ENCODE measurements at places on chromosomes 5 and 9.

GRCh38 chr9:34574571-34574970 lies 15.0 kb downstream of the CNTFR start:
- DNase-seq, result no peak

- DNase-seq, result no peak
Measured at GRCh38 chr5:143118222-143118621, 285.3 kb downstream of the NR3C1 start.

DNA sequence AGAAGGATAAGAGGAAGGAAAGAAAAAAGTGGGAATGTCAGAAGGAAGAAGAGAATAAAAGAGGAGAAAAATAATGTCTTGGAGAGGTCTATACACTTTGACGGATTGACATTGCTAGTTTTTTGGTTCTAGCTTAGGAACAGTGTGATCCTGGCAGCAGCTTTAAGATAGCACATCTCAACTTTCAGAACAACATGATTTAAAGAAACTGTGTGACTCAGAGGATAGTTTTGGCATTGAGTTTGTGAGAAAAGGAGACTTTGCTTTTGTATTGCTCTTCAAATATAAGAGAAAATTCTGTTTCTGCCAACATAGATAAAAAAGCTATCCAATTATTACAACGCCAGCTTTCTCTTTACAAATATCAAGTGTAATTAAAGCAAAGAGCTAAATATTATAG lies 260.7 kb upstream of the ARRDC3 start:
- DNase-seq, result no peak

DNA sequence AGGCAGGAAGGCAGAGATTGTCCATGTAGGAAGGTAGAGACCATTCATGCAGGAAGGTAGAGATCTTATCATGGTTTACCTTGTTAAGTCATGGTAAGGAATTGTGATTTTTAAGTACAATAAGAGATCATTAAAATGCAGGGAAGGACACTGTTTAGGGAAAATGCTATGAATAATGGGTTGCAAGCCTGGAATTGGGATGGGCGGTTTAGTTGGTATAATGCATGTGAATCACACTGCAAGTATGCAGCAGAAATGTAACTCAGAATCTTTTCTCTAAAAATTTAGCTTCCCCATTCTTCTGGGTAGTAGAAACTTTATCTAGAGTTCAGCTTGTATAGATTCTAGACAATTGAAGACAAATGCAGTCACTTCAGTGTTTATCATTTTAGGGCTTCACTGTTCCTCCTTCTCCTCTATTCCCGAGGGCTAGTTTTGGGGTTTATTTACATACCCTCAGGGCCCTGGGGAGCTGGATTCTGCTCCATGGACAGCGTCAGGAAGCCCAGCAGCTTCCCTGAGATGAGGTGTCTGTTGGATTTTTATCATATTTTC lies 212.0 kb downstream of the SREK1 start:
- DNase-seq, result no peak

DNA sequence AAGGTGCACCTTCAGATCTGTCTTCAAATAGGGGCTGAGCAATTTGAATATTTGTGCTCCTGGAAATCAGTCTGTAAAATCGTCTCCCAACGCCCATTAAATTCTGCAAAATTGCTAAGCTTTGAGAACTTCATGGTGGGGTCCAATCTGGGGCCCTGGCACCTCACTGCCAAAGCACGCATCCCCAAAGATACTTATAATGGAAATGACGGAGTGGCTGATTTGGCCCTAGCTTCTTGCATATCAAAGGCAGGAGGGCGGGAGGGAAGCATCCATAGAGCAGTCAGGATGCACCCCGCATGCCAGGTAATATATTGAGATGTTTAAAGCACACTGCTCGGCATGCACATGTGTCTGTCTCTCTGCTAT lies 422.3 kb downstream of the EBF1 start:
- DNase-seq, result no peak
